ENCODE measurements at places on chromosomes 12 and 14.
A peak's percentile ranks its signal among the peaks of the same experiment; 100 is the strongest.

DNA sequence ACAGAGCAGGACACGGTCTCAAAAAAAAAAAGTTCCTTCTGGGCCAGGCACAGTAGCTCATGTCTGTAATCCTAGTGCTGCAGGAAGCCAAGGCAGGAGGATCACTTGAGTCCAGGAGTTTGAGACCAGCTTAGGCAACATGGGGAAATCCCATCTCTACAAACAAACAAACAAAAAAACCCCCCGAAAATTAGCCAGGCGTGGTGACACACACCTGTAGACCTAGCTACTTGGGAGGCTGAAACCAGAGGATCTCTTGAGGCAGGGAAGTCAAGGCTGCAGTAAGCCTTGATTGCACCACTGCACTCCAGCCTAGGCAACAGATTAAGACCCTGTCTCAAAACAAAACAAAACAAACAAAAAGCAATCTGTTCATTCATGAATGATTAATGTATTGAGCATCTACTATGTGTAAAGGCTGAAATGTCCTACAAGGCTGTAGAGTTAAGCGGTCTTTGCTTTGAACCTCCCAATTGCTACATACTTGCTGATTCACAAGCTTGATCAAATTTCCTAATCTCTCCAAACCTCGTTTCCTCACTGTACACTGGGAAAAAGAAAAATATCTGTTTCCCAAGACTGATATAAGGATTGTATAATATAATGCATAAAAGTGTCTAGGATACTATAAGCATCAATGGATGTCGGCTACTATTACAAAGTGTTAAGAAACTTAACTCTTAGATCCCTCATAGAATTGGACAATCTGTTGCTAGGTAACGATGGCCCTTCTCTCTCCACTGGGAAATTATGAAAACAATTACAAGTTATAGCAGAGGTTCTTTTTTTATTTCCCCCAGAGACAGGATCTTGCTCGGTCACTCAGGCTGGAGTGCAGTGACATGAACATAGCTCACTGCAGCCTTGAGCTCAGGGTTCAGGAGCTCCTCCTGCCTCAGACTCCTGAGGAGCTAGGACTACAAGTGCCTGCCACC lies 7.9 kb upstream of the RILPL2 start:
- DNase-seq, result no peak

GRCh38 chr12:13206560-13206897 lies 10.0 kb downstream of the EMP1 start:
- no peak for DNase-seq

DNA sequence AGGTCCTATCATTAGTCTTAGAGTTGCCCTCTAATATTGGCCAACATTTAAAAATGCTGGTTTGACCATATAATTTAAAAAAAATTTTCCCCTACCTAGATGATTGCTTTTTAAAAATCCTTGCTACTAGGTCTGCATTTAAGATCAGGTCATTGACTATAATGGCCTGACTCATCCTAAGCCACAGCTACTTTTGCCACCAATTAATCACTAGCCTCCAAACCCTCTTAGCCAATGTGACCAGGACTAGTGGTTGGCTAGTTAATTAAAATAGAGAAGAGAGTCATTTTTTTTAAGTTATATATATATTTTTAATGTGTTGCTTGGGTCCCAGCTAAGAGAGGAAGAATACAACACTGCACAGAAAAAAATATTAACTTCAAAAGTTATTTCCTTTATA lies 57.5 kb downstream of the SOS2 start:
- no peak for DNase-seq

DNA sequence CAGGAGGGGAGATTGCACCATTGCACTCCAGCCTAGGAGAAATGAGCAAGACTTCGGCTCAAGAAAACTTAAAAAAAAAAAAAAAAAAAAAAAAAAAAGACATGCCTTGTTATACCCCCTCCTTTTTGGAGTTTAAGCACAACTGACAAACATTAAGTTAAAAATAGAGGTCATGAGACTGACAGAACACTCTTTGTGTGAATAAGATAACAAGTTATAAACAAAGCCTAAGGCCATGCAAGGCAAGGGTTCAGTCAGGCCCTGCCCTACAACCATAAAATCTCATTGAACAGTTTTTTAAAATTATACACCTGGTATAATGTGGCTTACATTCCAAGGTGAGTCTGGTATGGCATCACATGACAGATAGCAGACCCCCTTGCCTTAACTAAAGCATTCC lies 39.3 kb downstream of the TSPAN19 start:
- DNase-seq, result no peak

- no peak for DNase-seq
Observed at GRCh38 chr12:121430833-121431415, 31.0 kb downstream of the RNF34 start.

DNA sequence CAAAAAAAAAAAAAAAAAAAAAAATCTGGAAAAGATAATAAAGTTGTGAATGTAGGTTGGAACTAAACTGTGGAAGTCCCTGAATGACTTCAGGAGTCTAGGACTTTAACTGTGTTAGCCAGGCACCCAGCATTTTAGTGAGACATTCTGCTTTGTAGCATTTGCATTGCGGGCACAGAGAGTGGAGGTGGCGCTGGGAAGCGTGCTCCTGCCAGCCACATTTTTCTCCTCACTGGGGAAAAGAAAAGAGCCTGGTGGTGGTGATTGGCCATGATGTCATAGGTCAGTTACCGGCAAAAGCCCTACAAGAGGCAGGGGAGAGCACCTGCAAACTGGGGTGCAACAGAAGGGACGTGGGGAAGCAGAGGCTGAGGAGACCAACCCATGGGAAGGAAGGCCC lies 9.7 kb upstream of the GAPDH start:
- no peak for DNase-seq

DNA sequence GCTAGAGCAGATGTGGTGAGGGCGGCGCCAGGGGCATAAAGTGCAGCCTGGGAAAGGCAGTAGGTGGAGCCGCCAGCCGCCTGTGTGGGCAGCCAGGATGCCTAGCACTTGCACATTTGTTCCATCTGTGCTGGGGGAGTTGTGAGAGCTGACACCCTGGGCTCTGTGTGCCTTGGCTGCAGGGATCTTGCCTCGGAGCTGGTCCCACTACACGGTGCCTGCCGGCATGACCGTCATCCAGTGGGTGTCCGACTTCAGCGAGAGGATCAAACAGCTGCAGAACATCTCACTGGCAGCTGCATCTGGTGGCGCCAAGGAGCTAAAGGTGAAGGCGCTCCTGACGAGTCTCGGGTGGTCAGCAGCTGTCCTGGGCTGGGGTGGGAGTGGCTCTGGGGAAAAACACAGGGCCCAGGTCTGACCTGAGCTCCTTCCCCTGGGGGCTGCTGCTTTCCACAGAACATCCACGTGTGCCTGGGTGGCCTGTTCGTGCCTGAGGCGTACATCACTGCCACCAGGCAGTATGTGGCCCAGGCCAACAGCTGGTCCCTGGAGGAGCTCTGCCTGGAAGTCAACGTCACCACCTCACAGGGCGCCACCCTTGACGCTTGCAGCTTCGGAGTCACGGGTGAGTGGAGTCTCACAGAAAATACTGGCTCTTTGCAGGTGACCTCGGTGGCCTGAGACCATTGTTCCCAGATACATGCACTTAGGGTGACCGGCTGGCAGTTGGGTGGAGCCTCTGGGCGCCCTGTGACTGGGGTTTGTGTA lies 37.4 kb downstream of the HSP90AA1 start:
- no peak for DNase-seq

- no peak for DNase-seq
Observed at GRCh38 chr14:23097786-23098185, 2.5 kb downstream of the C14orf119 start.

- DNase-seq, result no peak
Observed at GRCh38 chr14:58143106-58143505, 8.9 kb downstream of the ARMH4 start.

DNA sequence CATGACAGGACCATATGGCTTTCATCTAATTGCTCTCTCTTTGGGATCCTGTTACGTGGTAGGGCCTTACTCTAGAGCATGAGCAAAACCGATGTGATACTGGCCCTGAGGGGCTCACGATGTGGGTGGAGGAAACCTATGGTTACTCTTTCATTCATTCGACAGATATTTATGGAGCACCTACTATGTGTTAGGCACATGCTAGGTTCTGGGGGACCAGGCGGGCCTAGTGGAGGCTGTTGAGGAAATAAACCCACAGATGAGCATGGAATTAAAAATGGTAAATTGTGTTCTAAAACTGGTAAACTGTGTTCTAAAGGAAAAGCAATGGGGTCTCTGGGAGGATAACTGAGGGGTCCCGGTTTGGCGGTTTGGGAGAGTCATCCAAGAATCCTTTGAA lies 14.8 kb downstream of the SH2B3 start:
- no peak for DNase-seq

- no peak for DNase-seq
Observed at GRCh38 chr12:47561746-47562145, 144.1 kb downstream of the RPAP3 start.

GRCh38 chr12:64186789-64187188 lies 35.3 kb downstream of the KICS2 start:
- DNase-seq, result no peak

DNA sequence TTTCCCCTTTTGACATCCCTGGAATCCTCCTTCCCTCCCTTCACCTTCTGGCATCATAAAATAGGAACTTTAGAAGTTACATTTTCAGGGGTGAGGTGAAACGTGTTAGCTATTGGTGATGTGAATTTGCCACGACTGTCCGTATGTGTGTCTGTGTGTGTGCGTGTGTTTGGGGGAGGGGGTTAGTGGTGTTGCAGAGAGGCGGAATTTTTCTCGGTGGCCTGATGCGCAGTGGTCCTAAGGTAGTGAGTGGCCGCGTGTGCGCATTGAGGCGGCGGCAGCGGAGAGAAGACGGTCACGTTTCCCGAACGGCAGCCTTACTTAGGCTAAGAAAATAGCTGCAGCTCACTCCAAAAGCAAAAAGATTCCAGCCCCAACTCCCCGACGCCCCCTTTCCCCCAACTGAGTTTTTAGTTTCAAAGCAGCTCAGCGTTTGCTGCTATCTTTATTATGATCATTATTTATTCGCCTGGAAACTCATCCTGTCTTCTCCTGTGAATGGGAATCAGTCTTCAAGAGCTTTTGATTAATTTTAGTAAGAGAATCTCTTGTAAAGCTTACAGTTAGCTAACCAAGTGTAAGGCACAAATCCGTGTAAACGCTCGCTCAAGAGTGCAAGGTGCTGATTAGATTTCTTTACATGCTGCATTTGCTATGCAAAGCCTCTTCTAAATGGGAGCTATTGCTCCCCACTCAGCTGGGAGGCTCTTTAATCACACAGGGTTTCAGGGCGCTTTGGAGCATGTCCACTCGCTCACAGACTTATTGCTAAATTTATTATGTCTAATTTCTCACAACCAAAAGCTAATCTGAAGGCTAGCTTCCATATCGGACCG lies 4.7 kb downstream of the FLRT2 start:
- peak; percentile 28 for DNase-seq

- peak; percentile 19 for DNase-seq
Observed at GRCh38 chr14:87944987-87945604, 47.9 kb downstream of the GALC start.

DNA sequence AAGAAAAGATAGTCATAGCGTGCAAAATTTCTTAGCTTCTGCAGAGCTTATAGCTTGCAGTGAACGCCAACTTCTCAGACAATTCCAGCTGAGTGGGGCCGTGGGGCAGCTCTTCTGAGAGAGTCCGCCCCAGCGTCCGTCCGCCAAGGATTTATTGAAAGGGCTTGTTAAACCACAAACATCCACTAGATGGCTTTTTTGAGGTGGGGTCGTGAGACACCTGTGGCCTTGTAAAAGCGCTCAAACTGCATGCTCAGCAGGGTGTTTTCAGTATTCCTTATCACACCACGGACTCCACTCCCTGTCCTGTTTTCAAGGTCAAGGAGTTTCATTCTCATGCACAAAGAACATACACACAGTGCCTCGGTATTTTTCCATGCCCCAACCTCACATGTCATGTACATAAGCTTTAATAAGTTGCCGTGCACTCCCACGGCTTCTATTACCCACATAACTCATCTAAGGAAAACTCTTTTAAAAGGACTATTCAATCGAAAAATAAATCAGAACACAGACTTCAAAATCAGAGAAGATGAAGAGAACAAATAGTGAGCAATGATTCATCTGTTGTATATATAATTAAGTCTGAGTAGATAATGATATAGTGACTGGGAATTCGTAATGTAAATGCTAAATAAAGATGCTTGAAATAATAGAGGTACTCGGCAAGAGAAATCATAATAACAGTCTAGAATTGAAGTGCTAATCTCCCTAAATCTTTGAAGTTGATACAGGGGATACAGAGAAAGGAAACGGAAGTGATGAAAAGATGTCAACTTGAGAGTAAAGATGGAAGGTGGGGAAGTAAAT lies 46.7 kb downstream of the WBP11 start:
- no peak for DNase-seq

- no peak for DNase-seq
Observed at GRCh38 chr14:30214014-30214413, 286.4 kb upstream of the PRKD1 start.

- DNase-seq, result no peak
Observed at GRCh38 chr12:101881228-101881627, 3.8 kb downstream of the DRAM1 start.

DNA sequence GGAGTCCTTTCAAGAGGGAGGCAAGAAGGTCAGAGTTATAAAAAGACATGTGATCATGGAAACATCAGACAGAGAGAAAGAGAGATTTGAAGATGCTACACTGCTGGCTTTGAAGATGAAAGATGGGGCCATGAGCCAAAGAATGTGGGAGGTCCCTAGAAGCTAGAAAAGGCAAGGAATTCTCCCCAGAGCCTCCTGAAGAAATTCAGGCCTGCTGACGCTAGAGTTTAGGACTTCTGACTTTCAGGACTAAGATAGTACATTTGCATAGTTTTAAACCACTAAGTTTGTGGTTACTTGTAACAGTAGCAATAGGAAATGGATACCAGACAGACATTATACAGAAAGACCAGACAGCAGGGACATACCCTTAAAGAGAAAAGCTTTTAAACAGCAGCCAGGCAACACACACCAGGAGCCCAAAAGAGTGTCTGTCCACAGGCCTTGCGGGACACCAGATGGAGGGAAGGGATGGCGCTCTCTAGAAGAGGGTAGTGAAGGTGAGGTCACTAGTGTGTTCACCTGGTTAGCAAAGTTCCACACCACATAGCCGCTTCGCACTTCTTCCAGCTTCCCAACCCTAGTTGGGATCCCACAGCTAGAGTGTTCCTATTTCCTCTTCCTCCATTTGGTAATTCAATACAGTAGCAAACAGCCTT lies 29.7 kb upstream of the CEBPE start:
- no peak for DNase-seq

DNA sequence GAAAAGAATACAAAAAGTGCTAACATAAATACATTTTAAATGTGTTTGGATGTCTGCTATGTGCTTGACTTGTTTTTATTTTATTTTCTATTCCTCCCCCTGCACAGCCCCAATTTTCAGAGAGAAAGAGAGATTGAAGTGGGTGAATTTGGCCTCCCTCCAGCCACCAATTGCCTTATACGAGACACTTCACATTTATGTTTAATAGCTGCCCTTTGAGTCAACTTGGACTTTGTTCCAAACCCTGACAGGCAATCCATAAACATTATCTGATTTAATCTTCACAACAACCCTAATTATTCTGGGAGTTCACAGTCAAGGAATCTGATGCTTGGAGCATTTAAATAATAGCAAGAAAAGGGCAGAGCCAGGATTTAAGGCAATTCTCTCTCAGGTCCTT lies 161.7 kb downstream of the SLC15A4 start:
- peak; percentile 91 for DNase-seq

- DNase-seq, result no peak
Observed at GRCh38 chr12:57229046-57229633, 371 bp upstream of the SHMT2 start.

GRCh38 chr14:33709283-33709682 lies 241.6 kb downstream of the EGLN3 start:
- DNase-seq, result no peak

GRCh38 chr12:7966563-7966962 lies 30.6 kb upstream of the SLC2A3 start:
- no peak for DNase-seq

GRCh38 chr12:127964717-127965116 lies 302.3 kb upstream of the TMEM132C start:
- no peak for DNase-seq
